ENCODE measurements at places on chromosomes 1 and 21.

DNA sequence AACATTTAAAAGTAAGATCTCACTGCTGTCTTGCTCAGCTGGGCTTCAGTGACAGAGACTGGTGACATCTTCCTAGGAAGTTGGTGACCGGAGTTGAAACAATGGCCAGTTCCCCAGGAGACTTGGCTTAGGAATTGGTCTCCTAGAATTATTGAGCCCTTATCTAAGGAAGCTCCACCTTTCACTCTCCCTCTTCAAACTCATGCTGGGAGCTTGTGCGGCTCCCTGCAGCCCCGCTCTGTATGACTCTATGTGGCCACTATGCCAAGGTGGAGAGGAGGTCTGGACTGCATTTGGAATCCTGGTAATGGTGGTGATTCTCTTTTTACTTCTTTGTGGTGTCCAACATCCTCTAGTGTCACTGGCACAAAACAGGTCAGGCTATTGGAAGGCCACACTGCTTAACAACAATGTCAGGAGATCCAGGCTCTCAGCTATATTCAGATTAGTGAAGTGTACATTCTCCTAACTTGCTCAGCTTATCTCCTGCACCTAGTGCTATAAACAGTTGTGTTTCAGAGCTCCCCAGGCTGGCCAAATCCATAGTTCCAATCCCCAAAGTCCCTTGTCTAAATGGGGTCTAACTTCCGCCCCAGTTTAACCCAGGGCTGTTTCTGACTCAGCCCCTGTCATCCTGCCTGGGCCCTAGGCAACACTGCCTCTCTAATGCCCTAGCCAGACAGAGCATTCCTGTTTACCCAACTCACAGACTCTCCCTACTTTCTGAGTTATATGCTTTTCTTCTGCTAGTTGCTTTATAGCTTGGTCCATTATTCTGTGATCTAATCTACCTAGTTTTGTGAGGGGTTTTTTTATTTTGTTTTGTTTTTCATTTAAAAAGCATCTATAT, 18.3 kb downstream of the ATP2B4 start:
- DNase-seq = no peak

DNA sequence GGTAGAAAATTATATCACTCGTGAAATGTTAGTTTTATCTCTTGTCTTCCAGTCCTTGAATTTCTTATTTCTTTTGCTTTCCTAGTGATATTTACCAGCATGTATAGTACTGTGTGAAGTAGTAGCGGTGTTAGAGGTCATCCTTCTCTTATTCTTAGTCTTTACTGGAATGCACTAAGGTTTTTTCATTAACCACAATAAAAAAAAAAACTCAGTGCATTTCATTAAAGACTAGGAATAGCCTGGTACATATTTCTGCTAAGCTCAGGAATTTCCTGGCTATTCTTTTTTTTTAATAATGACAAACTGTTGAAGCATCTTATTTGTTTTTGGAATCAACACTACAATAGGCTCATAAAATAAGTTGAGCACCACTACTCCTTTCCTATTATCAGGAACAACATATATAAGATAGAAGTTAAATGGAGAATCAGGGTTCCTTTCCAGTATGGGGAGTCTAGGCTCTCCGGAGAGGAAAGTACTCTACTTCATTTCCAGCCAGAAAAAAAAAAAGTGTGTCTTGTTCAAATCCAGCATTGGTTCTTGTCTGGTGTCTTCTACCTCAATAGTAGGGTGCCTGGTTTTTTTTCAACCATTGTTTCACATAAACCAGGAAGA, 60.0 kb downstream of the TNFSF18 start:
- DNase-seq = no peak

- DNase-seq = no peak
Observed at GRCh38 chr1:20138346-20138745, 777 bp upstream of the PLA2G2F start.

DNA sequence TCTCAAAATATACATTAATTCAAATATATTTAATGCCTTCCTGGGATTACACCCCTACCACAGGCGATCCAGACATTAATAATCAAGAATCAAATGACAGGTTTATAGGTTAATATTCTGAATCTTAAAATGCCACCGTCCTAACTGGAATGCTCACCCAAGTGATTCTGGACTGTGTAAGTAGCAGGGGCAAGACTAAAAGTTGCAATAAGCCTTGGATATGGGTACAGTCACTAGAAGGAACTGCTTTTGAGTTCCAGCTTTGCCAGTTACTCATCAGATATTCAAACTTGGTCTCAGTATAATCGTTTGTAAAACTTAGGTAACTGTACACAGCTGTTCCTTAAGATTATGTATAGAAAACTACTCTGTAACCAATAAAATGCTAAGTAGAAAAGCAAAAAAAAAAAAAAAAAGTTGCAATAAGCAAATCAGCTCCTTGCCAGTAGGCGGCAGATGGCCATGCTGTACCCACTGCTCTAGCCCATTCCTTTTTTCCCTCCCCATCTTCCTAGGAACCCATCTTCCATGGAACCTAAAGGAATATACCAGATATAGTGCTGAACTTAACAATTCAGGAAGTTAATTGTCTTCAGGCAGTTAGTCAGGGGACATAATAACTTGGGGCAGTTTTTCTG, 10.5 kb downstream of the RO60 start:
- DNase-seq = peak; percentile 46

DNA sequence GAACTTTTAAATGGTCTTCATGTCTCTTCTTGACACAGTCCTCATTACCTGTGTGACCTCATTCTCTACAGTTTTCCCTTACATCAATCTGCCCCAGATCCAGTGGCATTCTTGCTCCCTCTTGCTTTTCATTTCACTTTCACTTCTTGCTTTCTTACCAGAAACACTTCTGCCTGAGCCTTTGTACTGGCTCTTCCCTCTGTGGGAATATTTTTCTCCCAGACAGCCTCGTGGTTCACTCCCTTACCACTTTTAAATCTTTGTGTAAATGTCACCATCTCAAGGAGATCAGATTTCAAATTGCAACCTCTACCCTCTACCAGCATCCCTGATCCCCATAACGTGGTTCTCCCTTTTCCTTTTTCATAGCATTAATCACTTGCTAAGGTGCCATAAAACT, 73.2 kb downstream of the DISC1 start:
- no peak for DNase-seq

Measured in KBM-7 (cell line).